Fibroblast of villous mesenchyme (primary cell): ENCODE measurements at places on chromosomes 7 and 10. TPM values are rescaled to one million over a fixed set of nuclear protein-coding genes. Genes with fewer than 3 reads are reported as not detected.

GRCh38 chr10:84845628-84846261 lies 517.4 kb downstream of the CCSER2 start:
- DNase-seq: no peak

GRCh38 chr10:81026591-81026990 lies 488.9 kb downstream of the SH2D4B start:
- DNase-seq: peak; percentile 2

Gene SLC26A5
- total RNA-seq: not detected in 2 replicates

Gene FGFR2
- 0.32 and 0.86 TPM in 2 replicates for total RNA-seq
